ENCODE measurements at places on chromosomes 7 and 10.

DNA sequence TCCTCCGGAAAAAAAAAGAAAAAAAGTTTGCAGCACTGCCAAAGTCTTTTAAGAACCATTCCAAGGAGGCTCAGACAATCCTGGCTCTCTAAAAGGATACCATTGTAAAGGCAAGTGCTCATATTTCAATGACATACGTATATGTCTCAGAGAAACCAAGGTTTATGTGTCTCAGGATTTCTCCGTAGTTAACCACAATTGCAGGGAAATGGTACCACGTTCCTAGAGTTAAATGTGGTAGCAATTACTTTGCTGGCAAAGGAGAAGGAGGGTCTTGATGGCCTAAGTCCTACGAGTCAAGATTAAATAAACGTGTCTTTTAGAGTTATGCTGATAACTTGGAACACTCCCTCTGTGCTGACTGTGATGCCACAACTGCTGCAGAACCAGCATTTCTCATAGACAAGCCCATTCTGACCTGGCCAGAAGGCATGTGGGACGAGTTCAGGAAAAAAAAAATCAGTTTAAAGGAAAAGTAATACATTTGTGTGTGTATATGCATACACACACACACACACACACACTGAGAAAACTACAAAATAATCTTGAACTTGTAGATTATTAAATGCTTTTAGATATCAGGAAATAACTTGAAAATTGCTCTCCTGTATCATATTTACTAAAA lies 245.9 kb downstream of the FGFR2 start:
- no peak for DNase-seq

DNA sequence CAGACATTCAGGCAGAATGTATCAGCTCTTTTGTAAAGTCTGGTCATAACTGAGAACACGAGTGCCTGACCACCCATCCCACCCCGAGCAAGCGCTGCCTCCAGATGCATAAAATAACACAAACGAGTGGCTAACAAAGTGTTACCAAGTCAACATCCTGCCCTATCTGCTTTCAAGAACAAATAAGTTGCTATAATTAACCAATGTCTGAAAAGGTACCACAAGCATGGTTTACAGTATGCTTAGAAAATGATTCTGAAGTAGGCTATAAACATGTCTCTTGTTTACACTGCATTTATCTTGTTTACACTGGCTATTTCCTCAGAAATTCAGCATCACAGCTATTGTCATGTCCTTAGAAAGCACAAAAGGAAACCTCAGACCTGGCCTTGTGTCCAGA lies 49.5 kb downstream of the PIK3AP1 start:
- DNase-seq: peak; percentile 4

DNA sequence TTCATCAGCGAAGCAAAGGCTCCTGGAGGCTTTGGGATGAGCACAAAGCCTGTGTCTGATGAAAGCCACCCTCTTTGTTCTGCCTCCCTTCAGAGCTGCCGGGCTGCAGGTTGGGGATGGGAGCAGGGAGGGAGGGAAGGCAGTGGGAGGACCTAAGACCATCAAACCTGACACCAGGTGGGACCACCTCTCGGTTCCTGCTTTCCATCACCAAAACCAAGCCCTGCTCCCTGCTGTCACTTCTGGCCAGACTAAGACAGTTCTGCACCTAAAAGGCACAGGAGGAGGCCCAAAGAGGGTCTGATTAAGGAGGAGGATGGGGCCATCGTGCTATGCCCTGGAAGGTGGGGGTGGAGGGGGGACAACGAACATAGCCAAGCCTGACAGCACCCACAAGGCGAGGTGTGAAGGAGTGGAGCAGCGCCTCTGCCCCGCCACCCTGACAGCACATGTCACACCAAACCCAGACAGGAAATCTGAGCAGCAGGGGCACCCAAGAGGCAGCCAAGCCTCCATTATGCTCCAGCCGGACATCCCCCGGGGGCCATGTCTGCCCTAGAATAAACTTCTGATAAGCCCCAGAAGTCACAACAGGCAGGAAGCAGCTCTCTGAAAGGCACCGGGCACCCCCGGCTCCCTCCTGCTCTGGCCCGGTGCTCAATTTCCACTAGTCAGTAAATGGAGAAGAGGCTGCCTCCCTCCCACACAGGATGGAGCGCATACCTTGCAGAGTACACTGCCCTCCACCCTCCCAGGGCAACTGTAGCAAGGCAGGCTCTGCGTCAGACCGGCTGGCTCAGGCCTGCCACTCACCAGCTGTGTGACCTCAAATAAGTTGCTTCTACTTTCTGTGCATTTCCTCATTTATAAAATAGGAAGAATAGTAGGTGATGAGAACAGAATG lies 48.9 kb downstream of the DLG5 start:
- no peak for DNase-seq

DNA sequence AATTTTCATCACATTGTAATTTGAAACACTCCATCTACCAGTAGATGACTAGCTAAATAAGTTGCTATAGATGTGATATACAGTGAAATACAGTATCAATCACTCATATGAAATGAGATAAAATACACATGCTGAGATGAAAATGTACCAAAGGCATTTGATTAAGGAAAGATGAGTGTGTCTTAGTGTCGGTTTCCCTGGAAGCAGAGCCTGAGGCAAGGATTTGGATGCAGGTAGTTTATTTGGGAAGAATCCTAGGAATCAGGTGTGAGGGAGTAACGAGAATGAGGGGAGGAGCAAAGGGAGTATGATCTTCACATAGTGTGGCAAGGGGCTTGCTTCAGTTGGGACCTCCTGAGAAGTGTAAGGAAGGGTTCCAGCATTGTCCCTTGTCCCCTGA lies 188.2 kb upstream of the CTBP2 start:
- DNase-seq: no peak

DNA sequence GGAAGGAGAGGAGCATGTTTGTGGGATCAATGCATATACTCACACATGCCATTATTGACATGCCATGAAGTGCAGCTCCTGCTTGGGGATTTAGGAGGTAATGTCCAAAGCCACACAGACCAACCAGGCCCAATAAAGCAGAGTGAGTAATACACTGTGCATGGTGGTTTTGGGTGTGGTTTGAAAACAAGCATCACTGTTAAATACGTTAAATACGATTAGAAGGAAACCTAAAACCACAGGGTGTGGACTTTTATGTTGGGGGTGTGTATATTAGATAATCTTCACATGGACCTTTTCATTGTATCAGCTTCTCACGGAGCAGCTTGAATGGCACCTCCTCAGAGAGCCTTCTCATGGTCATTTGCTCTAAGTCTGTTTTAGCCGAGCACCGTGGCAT lies 10.4 kb upstream of the EIF3A start:
- peak; percentile 8 for DNase-seq

DNA sequence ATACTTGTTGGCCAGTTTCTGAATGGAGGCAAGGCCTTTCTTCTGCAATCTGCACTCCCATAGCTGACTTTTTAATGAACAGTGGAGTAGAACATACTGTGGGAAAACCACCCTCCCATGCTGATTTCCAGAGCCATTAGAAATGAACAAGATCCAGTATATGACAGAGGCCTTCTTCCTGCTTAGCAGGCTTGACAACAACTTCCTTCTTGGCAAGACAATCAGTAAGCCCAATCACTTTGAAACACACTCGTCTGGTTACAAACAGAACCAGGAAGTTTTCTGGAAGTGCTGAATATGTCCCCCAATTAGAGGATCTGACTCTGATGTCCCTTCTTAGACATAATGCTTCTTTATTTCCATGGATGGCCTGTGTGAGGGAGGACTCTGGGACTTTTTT lies 103.4 kb downstream of the SAMD9 start:
- DNase-seq: no peak

GRCh38 chr7:44275957-44276570 lies 49.3 kb downstream of the CAMK2B start:
- DNase-seq: no peak

GRCh38 chr10:35565602-35566081 lies 39.5 kb upstream of the GJD4 start:
- no peak for DNase-seq

DNA sequence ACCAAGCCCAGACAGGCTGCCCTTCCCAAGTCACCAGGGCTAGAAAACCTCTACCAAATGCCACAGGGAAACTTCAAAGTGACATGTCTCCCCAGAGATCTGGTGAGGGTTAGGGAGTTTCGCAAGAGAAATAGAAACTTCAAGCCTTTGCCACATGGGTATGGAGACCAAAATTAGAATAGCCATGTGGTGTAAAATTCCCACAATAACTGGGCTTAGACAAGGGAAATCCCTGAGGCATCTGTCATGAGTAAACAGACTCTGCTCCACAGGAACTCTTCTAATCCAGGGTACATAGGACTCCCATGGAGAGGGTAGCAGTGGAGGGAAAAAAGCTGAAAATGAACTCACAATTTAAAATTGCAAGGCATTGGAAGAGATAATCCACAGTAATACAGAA lies 14.3 kb downstream of the ADAM12 start:
- DNase-seq: no peak

DNA sequence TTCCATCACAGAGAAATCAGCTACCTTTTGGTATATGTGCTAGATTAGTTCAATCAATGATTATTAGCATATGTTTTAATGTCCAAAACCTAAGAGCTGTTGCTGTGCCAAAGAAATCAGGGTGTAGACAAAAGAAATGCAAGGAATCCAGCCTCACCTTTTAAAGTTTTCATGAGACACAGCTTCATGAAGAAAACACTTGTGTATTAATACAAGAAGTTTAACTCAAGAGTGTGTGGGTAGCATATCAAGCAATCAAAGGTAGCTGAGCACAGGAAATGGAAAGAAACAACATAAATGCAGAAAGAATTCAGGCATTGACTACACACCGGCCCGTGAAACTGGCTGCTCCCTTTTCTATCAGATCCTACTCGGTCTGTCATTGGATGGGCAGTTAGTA lies 76.0 kb upstream of the CAV2 start:
- no peak for DNase-seq

DNA sequence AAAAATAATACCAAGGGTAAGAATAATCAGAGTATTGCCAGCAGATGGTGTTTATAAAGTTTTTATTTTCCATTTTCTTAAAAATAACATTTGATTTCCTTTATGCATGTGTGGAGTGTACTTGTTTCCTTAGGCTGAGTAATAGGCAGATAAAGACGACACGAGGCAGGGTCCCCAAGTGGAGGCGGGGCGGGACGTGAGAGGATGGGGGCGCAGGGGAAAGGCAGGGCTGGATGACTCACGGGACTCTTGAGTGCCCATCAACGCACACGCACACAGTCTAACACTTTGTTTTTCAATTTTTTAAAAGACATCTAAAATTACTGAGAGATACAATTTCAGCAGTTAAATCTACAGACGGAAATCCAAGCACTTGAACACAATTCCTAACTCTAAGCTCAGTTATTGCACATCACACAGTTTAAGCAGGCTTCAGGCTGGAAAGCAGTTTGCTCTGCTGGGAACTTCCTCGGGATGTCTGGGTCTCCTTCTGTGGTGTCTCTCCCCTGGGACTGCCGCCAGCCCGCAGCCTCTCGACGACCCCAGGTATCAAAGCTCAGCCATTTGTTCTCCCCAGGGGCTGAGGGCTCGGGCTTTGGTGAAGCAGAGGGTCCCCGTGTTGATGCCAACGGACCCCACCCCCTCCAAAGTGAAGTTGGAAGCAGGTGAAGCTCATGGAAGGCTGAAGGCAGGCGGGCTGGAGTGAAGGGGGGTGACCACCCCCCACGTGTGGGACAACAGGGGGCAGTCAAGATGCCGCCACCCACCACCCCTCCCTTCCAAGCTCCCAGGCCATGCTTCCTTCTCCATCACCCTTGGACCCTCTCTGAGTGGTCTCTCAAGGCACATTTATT lies 29.1 kb downstream of the SPOCK2 start:
- DNase-seq: no peak

GRCh38 chr10:101716891-101717659 lies 22.1 kb upstream of the FBXW4 start:
- peak; percentile 75 for DNase-seq

DNA sequence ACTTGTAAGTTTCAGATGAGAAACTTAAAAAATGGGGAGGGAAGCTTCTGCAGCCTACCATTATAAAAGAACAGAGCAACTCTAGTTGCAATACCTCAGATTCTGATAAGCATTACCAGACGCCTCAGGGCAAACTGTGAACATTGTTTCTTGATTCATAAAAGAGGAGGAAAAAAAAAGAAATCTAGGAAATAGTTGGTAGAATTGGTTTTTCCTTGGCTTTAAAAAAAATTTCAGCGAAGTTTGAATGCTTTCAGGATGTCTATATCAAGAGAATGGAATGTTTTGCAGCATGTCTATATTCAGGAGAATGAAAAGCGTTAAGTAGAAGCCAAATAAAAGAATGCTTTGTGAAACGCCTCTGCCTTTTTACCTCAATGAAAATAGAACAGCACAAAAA lies 17.5 kb upstream of the ANLN start:
- DNase-seq: no peak

DNA sequence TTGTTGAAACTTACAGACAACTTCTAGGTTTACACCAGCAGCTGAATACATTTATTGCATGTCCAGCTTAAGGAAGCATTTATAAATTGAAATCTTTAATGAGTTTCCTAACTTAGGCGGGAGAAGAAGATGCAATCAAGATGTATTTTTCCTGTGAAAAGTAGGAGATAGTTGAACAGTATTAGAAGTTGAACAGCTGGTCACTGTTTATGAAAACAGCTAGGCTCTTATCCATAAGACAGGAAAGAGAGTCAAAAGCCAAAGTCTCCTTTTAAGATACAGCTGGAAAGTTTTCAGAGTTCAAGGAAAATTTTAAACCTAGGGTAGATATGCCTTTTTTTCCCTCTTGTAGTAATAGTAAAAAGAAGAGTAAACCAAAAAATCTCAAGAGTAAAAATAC lies 236.1 kb upstream of the FERD3L start:
- DNase-seq: no peak

GRCh38 chr7:141550386-141551093 lies 670 bp upstream of the AGK start:
- DNase-seq: peak; percentile 58

DNA sequence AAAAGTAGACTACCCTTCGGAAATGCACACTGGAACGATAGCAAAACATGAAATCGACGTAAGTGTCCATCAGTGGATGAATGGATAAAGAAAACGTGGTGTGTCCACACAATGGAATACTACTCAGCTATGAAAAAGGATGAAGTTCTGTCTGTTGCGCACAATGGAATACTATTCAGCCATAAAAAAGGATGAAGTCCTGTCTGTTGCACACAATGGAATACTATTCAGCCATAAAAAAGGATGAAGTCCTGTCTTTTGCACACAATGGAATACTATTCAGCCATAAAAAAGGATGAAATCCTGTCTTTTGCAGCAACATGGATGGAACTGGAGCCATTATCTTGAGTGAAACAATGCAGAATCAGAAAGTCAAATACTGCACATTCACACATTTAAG lies 591.8 kb downstream of the PTPRN2 start:
- DNase-seq: no peak

GRCh38 chr7:63067897-63068585 lies 930.6 kb upstream of the ZNF722 start:
- peak; percentile 45 for DNase-seq

DNA sequence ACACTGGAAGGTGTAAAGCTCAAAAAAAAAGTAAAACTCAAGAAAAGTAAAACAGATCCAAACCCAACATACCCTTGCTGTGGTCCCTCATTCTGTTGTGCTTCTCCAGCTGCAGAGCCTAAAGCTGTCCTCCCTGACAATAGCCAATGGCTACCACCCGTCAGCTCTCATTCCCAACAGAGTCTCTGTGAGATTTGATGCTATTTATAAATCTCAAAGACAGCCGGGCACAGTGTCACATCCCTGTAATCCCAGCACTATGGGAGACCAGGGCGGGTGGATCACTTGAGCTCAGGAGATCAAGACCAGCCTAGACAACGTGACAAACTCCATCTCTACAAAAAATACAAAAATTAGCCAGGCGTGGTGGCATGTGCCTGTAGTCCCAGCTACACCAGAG lies 116.0 kb downstream of the KMT2E start:
- no peak for DNase-seq

- no peak for DNase-seq
These were observed 98.4 kb downstream of the VIPR2 start for GRCh38 chr7:159046300-159046699.

Data from NCI-H526 (cell line).